ENCODE measurements at places on chromosomes 1 and 21. TPM values are rescaled to one million over a fixed set of nuclear protein-coding genes. Genes with fewer than 3 reads are reported as not detected.

DNA sequence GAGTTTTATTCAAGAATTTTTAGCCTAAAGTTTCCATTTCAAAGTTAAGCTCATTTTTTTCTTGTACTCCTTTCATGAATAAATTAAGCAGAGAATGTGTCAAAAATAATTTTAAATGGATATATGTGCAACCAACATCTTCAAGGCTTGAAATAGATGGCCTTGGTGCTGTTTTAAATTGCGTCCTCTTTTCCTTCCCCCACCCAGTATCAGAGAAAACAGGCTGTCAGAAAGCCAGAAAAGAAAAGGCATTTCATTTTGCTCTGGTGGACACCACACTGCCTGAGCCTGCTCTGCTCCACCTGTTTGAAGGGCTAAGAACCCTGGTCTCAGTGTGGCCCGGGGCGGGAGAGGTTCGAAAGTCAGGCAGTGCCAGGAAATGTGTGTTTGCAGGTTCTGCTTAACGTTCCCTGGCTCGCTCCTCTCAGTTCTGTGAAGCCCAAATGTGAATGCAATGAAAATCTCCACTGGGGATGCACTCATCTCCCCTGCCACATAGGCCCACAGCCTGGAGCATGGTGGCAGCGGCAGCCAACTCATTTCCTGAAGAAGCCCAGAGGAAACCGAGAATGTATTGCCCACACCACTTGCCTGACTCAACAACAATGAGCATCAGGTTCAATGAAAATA is 134.4 kb downstream of the SDCCAG8 start:
- no peak for DNase-seq

DNA sequence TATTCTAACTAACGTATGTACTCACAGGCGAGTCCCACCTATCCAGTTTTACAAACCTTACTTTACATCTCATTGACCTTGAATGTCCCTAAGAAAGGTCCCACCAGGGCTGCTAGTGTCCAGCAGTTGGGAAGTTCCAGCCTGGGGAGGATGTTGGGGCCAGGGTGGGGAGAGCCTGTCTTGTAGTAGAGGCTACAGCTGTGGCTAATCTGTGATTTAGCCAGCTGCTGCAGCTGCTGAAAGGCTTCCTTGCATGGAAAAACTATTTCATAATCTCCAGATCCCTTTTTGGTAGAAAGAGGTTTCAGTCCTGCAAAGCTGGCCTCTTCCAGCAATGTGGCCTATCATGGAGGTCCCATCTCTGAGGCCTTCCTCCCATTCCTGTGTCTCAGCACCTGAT is 23.1 kb downstream of the TNN start:
- no peak for DNase-seq

DNA sequence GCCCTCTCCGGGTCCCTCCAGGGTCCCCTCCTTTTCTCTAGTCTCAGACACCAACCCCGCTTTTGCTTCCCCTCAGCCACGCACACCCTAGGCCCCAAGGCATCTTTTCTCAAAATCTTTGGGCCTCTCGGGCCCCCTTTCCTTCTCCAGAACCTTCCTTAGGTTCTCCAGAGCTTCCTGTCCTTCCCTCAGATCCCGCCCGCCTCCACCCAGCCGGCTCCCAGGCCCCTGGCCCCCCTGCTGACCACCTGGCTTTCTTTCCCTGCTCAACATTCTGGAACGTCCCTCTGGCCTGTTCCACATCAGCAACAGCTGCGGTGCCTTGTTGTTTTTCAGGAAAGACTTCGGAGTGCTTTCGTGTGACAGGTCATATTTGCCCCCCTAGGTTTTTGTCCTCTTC is 1.2 kb downstream of the ZDHHC18 start:
- no peak for DNase-seq

The ELF3 gene
- 3.9 TPM for polyA plus RNA-seq

- no peak for DNase-seq
Measured at GRCh38 chr1:234316937-234317336, 56.3 kb upstream of the COA6 start.

The FAM131C gene
- 9.3 TPM for polyA plus RNA-seq

- DNase-seq, result no peak
Measured at GRCh38 chr1:69567652-69568420, at the start of gene LRRC7. LRRC7 (plus strand) TSS chr1:69567922; CDS start chr1:69568640, 718 bp downstream.

Measured in heart left ventricle (tissue), 16 donors.